ENCODE measurements at places on chromosomes 7 and 10.

- DNase-seq: no peak
Measured at GRCh38 chr7:23335621-23336020, 36.5 kb downstream of the MALSU1 start.

- DNase-seq: no peak
Measured at GRCh38 chr7:106068538-106068961, 43.6 kb downstream of the SYPL1 start.

DNA sequence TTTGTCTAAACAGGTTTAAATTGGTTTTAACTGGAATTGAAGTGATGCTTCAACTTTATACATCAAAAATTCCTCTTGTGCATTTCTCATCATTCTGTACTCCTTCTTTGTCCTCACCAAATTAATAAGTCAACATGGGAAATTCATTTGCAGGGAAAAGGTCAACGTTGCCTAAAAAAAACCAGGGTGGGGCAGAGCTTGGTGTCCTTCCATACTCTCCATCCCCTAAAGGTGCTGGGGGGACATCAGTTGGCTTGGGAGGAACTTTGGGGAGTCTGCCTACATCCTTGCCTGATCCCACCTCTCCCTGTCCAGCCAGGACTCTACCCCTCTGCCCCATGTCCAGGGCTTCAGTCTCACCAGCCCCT is 34.1 kb upstream of the SLC26A3 start:
- no peak for DNase-seq

DNA sequence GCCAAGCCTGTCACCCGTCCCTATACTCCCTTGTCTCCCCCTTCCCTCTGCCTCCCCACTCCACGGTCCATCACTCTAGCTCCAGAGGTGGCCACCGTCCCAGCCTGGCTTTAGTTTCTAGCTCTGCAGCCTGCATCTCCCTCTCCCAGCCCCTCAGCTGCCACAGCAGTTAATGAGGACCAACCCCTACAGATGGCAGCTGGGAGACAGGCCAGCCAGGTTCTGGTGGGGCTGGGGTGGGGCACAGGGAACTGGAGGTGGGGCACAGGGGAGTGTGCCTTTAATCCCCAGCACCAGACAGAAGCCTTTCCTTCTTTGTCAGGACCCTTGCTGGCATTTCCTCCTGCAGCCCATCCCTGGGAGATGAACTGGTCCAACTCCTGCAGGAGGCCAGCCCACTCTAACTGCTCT is 21.1 kb downstream of the UNC5B start:
- no peak for DNase-seq

DNA sequence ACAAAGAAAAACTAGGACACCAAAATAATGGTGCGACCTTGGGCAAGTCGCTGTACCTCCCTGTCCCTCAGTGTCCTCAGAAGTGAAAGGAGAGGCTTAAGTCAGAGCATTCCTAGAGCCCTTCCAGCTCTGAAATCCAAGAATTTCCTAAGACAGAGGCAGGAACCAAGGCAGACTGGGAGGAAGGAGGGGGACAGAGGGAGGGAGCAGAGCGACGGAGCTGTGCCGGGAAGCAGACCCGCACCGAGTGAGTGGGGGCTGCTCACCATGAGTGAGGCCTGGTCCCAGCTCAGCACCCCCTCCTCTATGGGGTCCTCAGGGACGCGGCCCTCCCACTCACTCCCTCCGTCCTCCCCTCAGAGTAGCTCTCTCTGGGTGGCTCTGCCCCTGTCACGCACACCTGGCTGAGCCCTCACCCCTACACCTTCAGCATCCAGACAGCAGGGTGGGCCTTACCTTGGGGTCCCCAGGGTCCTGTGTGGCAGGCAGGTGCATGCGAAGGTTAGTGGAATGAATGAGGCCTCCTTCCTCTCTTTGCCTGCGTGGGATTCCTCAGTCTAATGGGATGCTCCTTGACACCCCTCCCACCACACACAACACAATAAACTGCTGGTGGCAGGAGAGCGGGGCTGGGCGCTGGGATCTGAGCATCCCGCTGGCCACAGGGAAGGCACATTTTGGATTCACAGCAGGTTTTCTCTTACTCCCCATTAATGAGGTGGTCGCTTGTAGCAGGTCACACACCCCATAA is 4.6 kb upstream of the SMARCD3 start:
- DNase-seq: no peak

DNA sequence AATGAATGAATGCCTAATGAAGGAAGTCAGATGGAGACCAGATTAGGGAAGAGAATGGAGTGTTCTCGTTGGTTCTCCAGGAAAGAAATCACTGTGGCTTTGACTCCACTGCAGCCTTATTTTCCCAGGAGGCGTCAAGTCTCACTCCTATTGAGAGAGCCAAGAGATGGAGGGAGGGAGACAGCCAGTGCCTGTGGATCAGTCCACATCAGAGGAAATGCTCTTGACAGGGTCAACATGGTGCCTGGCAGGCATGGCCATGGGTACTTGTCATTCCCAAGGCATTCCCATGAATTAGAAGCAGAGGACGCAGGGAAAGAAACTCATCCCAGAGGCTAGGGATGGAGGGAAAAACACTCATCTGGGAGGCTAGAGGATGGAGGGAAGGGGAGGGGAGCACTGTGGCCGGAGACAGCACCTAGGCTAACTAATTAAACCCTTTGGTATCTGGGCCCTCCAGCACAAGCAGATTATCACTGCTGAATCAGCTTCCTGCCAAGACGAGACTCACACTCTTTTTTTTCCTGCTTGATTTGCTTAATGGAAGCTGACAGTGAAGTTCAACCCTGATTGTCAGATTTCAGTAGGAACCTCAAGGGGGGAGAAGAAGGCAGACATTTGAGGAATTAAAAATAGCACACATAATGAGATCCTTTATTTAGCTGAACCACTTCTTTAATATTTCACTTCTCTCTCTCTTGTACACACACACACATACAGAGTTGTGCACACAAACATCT is 1233.2 kb upstream of the AUTS2 start:
- DNase-seq: no peak

- DNase-seq: no peak
Measured at GRCh38 chr10:129394518-129395328, 72.3 kb upstream of the MGMT start.

GRCh38 chr7:116543664-116544063 is 18.8 kb downstream of the CAV1 start:
- no peak for DNase-seq

GRCh38 chr7:150516956-150517745 is 2.5 kb downstream of the GIMAP7 start:
- DNase-seq: no peak

- no peak for DNase-seq
Measured at GRCh38 chr10:77545585-77545984, 92.0 kb downstream of the KCNMA1 start.

DNA sequence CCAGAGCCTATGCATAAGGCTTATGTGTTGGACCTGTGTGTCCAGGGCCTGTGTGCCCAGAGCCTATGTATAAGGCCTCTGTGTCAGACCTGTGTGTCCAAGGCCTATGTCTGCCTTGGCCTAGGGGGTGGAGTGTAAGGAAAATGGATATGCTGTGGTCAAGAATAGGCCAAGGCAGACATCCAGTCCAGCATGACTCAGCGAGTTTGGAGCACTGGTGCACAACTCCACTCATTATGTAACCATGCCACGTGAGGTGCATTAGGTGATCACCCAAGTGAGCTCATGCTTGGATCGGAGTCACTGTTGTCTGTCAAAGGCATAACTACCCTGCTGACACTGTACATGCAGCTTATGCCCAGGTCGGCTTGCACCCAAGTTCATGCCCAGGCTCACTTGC is 238.9 kb downstream of the CACNA2D1 start:
- no peak for DNase-seq

Measured in activated naive CD4-positive, alpha-beta T cell treated with anti-CD3 and anti-CD28 coated beads, Interleukin-2, amount 10 ng/mL, durations not matched to agents 7 days and 5 days (primary cell).